Activated T-helper 1 cell treated with Interleukin-2 at 50 U/mL for 16 hours (primary cell): ENCODE measurements at places on chromosomes 5 and 9.

- DNase-seq = no peak
These were observed 35.7 kb upstream of the ORM1 start for GRCh38 chr9:114287001-114287762.

GRCh38 chr9:97560851-97561250 lies 59.4 kb downstream of the TMOD1 start:
- DNase-seq = no peak

GRCh38 chr9:109317311-109317978 lies 3.4 kb downstream of the EPB41L4B start:
- DNase-seq = no peak

- DNase-seq = no peak
These were observed 15.3 kb downstream of the CXXC5 start for GRCh38 chr5:139663207-139664085.

GRCh38 chr9:14300040-14300439 lies 13.9 kb downstream of the NFIB start:
- DNase-seq = no peak

GRCh38 chr5:96143450-96143849 lies 181.8 kb upstream of the ELL2 start:
- DNase-seq = no peak
